CD8-positive, alpha-beta memory T cell (primary cell): ENCODE measurements at places on chromosomes 2 and 18. TPM values are rescaled to one million over a fixed set of nuclear protein-coding genes. Genes with fewer than 3 reads are reported as not detected.

The TMEM185B gene
- 33.5 TPM for total RNA-seq

The COL3A1 gene
- 0.09 TPM for total RNA-seq

The CD207 gene
- not detected for total RNA-seq

The FBXO48 gene
- 1.5 TPM for total RNA-seq

The GAL3ST2 gene
- total RNA-seq = 0.16 TPM

The SLC39A10 gene
- 22.2 TPM for total RNA-seq

The RESP18 gene
- not detected for total RNA-seq

The RAX gene
- total RNA-seq = not detected

The NCKAP5 gene
- total RNA-seq = not detected

DNA sequence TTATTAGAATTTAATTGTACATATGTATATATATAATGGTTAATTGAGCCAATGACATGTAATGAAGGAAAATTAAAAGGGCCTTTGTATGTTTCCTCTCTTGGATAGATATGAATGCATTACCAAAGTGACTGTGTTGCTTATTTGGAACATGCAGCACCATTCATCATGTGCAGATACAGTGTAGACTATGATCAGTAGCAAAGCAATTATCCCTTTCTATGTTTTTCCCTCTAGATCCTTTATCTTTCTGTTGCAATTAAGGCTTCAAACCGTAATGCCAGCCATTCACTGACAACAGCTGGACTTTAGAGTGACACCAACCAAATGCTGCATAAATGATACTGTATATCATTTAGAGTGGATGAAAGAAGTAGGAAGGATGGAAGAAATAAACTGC is 565.2 kb downstream of the NRXN1 start:
- DNase-seq = no peak
- no peaks in the 10 kb centered on the region for H3K4me1 ChIP-seq
- no peaks in the 10 kb centered on the region for H3K27me3 ChIP-seq
- H3K27ac ChIP-seq = no peak overlapping the region
- no peaks in the 10 kb centered on the region for H3K36me3 ChIP-seq

DNA sequence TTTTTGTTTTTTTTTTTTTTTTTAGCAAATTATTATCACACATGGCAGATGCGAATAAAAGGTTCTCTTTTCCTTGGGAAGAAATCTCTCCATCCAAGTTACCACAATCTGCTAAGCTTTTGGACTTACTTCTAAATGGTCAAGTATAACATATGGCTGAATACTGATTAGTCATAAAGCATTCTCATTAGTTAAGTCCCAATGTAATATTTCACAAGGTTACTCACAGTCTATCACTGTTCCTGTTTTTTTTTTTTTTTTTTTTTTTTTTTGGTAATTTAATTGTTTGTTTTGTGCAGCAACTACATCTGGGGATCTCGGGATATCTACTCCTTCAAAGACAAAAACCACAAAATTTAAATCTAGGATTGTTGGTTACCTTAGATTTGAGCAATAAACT is 771.7 kb downstream of the CPS1 start:
- H3K36me3 ChIP-seq = no peaks in the 10 kb centered on the region
- no peaks in the 10 kb centered on the region for H3K4me1 ChIP-seq
- H3K4me3 ChIP-seq = no peak overlapping the region
- H3K27me3 ChIP-seq = no peaks in the 10 kb centered on the region

- H3K27ac ChIP-seq = no peak overlapping the region
- H3K4me1 ChIP-seq = peaks cover 18% of the 10 kb centered on the region
- no peak for DNase-seq
- no peaks in the 10 kb centered on the region for H3K27me3 ChIP-seq
- H3K36me3 ChIP-seq = no peaks in the 10 kb centered on the region
Observed at GRCh38 chr2:45857275-45857609, 205.8 kb downstream of the PRKCE start.

DNA sequence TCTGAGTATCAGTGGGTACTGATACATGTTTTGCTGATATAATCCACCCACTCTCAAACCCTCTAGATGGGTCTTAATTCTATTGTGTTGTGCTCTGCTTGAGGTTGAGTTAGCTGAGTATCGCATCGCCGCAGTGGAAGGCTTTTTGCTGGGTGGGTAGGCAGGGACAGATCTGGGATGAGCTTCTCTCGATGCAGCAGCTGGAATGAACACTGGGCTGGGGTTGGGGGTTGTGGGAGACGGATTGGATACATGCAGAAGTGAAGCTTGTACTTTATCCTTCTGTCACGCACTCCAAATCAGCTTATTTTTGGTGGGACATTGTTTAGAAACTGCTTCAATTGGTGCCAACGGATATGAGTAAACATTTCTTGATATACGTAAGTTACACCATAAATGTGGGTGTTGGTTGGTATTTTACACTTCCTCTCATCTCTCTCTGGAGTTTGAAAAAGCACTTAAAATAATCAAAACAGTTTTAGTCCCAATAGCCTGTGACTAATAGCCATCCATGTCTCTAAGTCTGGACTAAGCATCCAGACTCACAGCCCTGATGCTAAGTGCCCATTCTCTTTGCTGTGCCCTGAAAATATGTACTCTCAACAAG is 107.1 kb downstream of the POLE4 start:
- H3K36me3 ChIP-seq = no peaks in the 10 kb centered on the region
- no peaks in the 10 kb centered on the region for H3K4me1 ChIP-seq
- no peaks in the 10 kb centered on the region for H3K27me3 ChIP-seq
- no peak overlapping the region for H3K4me3 ChIP-seq

DNA sequence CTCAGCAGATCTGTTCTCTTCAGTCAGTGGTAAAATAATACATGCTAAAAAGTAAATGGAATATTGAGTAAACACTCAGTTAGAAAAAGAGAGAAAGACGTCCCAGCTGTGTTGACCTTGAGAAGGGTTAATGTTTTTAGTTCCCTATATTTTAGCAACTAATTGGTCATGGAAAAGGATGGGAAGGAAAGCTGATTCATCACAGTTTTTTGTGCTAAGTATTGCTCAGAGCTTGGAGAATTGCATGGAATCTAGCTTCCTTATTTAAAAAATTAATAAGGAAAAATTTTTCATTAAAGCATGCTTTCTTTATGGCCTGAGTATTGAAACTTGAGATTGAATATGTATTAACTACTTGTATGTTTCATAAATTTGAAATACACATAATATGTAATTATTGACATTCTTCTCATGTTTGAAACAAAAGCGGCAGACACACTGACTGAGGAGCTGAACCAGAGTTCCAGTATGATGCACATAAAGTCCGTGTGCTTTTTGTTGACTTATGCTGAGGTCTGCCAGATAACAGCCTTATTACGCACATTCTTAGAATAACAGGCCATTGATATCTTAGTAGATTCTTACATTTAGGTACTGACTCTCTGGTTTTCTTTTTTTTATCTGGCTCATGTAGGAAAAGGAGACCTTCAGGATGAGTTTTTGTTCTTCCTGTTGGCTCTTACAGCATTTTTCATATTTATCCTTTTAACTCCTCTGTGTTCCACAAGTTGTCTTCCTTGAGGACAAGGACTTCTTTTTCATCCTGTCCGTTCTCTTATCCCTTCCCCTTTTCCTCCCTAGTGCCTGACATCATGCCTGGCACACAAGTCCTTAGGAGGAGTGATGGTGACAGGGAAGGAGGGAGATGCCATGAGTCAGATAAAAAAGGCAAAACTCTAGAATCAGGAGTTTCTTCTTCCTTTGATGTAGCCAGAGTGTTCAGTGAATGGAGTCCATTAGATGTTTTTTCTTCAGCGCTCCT is 194.1 kb downstream of the PTPRM start:
- H3K4me3 ChIP-seq = no peak overlapping the region
- no peaks in the 10 kb centered on the region for H3K27me3 ChIP-seq
- H3K4me1 ChIP-seq = no peaks in the 10 kb centered on the region
- H3K27ac ChIP-seq = no peak overlapping the region
- H3K36me3 ChIP-seq = no peaks in the 10 kb centered on the region

DNA sequence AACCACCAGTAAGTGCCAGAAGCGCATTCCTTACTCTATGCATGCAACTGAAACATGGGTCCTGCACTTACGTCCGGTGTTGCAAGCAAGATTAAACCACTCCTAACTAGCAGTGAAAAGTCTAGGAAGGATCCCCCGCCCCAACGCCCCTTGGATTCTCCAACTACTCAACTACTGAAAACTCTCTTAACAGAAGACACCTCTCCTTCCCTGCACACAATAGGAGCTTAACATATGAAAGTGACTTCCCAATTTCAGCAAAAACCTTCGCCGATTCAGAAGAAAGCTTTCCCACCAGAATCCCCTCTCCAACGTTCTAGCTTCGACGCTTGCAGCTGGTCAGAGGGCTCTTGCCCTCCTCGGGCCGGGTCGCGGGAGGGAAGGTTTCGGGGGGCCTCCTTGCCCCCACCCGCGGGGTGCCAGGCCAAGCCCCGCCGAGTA is 578 bp downstream of the IWS1 start:
- H3K36me3 ChIP-seq = no peaks in the 10 kb centered on the region
- no peak for DNase-seq
- peak overlapping the region; percentile 90 for H3K4me3 ChIP-seq
- peak overlapping the region; percentile 84 for H3K27ac ChIP-seq
- peaks cover 19% of the 10 kb centered on the region for H3K4me1 ChIP-seq

GRCh38 chr2:23530909-23531276 is 145.9 kb downstream of the KLHL29 start:
- no peak for DNase-seq
- H3K36me3 ChIP-seq = no peaks in the 10 kb centered on the region
- peaks cover 32% of the 10 kb centered on the region for H3K4me1 ChIP-seq

- peak overlapping the region; percentile 71 for H3K27ac ChIP-seq
- no peak for DNase-seq
- H3K4me1 ChIP-seq = peaks cover 32% of the 10 kb centered on the region
- H3K36me3 ChIP-seq = no peaks in the 10 kb centered on the region
- no peaks in the 10 kb centered on the region for H3K27me3 ChIP-seq
- H3K4me3 ChIP-seq = peak overlapping the region; percentile 60
Observed at GRCh38 chr2:55134316-55134706, 84.1 kb upstream of the RTN4 start.

DNA sequence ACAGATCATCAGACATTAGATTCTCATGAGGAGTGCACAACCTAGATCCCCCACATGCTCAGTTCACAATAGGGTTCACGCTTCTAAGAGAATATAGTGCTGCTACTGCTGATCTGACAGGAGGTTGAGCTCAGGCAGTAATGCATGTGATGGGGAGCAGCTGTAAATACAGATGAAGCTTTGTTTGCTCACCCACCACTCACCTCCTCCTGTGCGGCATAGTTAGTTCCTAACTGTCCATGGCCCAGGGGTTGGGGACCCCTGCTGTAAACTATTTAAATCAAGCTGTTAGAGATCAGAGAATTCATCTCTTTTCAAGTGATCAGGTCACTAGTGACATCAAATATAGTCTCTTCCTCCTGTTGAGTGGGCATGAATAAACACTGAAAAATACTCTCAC is 88.8 kb upstream of the ACVR2A start:
- H3K4me3 ChIP-seq = no peak overlapping the region
- H3K27me3 ChIP-seq = no peaks in the 10 kb centered on the region
- H3K27ac ChIP-seq = no peak overlapping the region
- DNase-seq = no peak

- H3K4me3 ChIP-seq = no peak overlapping the region
- no peak for DNase-seq
- H3K27me3 ChIP-seq = no peaks in the 10 kb centered on the region
- no peaks in the 10 kb centered on the region for H3K36me3 ChIP-seq
- no peak overlapping the region for H3K27ac ChIP-seq
- H3K4me1 ChIP-seq = no peaks in the 10 kb centered on the region
Observed at GRCh38 chr2:150601280-150602038, 114.0 kb upstream of the RND3 start.

DNA sequence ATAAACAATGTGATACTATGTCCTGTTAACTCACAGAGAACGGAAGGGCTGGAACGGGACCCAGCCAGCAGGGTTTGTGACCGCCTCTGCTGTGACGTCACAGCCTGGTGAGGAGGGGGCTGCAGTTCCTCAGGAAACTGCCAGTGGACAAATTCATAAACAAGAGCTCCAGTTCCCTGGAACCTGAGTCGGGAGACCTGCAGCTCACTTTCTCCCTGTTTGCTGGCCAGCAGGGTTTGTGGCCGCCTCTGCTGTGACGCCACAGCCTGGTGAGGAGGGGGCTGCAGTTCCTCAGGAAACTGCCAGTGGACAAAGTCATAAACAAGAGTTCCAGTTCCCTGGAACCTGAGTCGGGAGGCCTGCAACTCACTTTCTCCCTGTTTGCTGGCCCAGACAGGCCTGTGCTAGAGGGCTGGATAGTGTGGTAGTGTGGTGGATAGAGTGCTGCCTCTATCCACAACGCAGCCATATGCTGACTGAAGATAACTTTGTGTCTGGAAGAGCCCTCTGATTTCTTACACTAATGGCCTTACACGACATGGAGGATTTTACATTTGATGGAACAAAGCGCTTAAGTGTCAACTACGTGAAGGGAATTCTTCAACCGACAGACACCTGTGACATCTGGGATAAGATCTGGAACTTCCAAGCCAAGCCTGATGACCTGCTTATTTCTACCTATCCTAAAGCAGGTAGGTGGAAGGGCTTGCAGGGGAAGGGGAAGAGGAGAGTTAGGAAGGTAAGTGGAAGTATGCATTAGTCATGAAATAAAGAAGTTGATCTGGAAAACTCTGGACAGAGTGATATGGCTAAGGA is at the start of gene SULT1C4:
SULT1C4 (plus strand) TSS at position 140 of the 816 bp plus-strand sequence; CDS start at position 524, 384 bp downstream.
- H3K36me3 ChIP-seq = no peaks in the 10 kb centered on the region
- no peak within 1 kb of the TSS for H3K4me3 ChIP-seq
- H3K4me1 ChIP-seq = no peaks in the 10 kb centered on the region
- H3K27me3 ChIP-seq = peaks cover 5% of the 10 kb centered on the region

- DNase-seq = no peak
- H3K4me1 ChIP-seq = no peaks in the 10 kb centered on the region
- no peak overlapping the region for H3K4me3 ChIP-seq
- no peak overlapping the region for H3K27ac ChIP-seq
Observed at GRCh38 chr2:199760574-199760973, 90.4 kb downstream of the FTCDNL1 start.

- no peaks in the 10 kb centered on the region for H3K27me3 ChIP-seq
- H3K27ac ChIP-seq = no peak overlapping the region
- H3K36me3 ChIP-seq = no peaks in the 10 kb centered on the region
- H3K4me1 ChIP-seq = no peaks in the 10 kb centered on the region
Observed at GRCh38 chr2:9336576-9337314, 86.6 kb downstream of the ITGB1BP1 start.

GRCh38 chr2:99748344-99748743 is 258.5 kb upstream of the REV1 start:
- H3K4me1 ChIP-seq = no peaks in the 10 kb centered on the region
- H3K27me3 ChIP-seq = no peaks in the 10 kb centered on the region
- H3K36me3 ChIP-seq = no peaks in the 10 kb centered on the region
- no peak overlapping the region for H3K4me3 ChIP-seq
- no peak overlapping the region for H3K27ac ChIP-seq

- DNase-seq = no peak
- no peaks in the 10 kb centered on the region for H3K36me3 ChIP-seq
- no peak overlapping the region for H3K4me3 ChIP-seq
- H3K27me3 ChIP-seq = no peaks in the 10 kb centered on the region
- H3K27ac ChIP-seq = no peak overlapping the region
- no peaks in the 10 kb centered on the region for H3K4me1 ChIP-seq
Observed at GRCh38 chr2:88764141-88764849, 72.8 kb downstream of the RPIA start.

DNA sequence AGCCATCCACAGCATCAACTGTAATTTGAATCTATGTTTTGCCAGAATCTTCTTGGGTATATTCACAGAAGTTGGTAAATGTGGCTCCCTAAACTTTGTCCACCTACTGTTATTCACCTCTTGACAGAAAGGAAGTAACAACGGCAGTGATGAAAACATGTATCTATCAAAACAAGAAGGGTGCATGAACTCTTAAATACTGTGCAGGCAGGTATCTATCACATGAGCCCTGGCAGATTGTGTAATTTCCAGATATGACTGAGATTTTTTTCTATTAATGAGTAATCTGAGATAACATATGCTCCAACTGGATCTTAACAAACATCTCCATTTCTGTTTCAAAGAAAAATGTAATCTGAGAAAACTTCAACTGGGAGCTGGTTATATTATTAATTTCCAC is 36.6 kb downstream of the SFT2D3 start:
- no peaks in the 10 kb centered on the region for H3K4me1 ChIP-seq
- H3K27me3 ChIP-seq = no peaks in the 10 kb centered on the region
- no peaks in the 10 kb centered on the region for H3K36me3 ChIP-seq
- no peak overlapping the region for H3K4me3 ChIP-seq
- no peak for DNase-seq
- H3K27ac ChIP-seq = no peak overlapping the region
